AG04449 (cell line): ENCODE measurements at places on chromosomes 2 and 18.

- DNase-seq, result no peak
Measured at GRCh38 chr2:69962986-69963730, 1.7 kb upstream of the ASPRV1 start.

DNA sequence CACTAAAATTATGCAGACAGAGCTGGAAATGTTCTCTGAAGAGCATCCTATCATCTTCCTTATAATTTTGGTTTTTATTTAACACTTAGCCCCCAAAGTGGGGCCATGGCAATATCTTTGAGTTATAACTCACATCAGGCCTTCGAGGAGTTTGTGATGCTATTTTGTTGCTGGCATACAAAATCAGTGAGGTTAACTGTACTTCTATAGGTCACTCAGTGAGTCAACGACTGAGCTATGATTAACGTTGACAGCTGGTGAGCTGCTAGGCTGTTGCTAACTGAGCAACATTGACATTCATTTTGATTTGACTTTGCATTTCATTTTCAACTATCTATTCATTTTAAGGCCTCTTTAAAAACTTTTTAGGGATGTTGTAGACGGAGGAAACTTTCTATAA, 50.0 kb downstream of the GPD2 start:
- DNase-seq, result no peak

DNA sequence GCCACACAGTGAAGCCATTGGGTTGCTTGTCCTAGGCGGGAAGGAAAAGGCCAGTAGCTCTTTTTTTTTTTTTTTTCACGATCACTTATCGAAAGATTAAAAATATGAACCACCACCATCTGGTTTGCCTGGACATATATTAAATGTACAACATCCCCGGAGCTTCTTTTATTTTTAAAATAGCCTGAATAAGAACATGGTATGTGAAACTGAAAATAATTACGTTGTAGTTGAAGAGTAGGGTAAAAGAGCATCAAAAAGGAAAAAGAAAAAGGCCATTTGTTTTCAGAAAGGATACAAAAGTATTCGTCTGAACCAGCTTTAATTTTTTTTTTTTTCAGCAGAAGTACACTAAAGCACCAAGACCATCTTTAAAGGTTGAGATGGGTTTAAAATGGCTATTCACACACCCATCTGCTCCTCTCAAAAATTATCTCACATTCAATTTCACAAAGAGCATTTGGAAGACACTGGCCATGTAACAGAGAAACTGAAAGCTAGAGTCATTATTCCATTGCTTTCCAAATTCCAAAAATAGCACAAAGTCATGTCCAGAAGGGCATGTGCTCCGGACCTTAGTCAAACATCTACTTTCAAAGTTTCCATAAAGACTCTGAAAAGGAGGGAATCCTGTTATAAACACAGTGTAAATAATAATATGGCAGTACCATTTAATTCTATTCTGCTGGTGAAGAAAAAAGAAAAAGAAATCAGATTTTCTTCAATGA, 82.9 kb downstream of the SCN3A start:
- no peak for DNase-seq

- no peak for DNase-seq
Measured at GRCh38 chr2:131035112-131035825, 58.0 kb downstream of the FAM168B start.
